Inflammatory macrophage treated with lipopolysaccharide for 4 hours (primary cell): ENCODE measurements at places on chromosomes 2 and 18.
A peak's percentile ranks its signal among the peaks of the same experiment; 100 is the strongest.

DNA sequence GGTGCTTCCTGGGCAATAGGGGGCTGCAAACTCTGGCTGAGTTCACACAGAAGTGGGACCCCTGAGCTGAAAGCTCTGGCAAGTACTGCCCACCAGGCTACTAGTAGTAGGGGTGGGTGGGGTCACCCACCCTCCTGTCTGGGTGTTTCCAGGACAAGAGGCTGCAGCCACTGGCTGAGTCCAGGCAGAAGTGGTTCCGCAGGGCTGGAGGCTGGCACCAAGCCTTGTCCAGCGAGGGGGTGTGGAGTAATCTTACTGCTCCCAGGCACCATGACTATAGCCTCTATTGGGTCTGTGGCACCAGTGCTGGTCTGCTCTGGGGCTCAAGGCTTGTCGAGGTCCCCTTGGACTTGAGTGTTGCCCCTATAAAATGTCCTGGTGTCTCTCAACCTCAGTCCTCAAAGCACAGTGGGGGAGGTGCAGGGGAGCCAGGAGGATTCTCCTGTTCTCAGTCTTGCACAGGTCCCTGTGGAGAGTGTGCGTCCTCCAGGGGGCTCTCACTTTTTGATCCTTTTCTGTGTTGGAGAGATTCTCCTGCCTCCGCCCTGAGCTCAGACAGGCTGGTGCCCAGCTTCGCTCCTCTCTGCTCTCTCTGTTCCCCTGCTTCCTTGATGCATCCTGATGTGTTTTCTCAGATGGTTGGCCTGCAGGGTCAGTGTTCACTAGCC is 48.1 kb downstream of the NUP35 start:
- DNase-seq = no peak

DNA sequence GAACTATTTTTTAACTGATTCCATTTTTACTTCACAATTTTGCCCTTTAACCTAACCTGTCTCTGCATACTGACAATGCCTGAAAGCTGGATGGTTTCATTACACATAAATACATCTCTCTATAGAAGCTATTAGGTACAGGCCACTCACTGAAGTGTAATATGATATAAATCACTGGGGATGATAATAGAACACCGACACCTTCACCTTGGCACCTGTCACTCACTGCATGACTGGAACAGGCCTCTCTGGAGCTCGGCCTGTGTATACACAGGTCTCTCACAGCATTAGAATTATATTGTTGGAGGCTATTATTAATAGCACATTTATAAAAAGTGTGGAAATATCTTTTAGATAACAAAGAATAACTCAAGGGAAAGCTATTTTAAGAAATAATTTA is 138.2 kb downstream of the TMEM131 start:
- no peak for DNase-seq

DNA sequence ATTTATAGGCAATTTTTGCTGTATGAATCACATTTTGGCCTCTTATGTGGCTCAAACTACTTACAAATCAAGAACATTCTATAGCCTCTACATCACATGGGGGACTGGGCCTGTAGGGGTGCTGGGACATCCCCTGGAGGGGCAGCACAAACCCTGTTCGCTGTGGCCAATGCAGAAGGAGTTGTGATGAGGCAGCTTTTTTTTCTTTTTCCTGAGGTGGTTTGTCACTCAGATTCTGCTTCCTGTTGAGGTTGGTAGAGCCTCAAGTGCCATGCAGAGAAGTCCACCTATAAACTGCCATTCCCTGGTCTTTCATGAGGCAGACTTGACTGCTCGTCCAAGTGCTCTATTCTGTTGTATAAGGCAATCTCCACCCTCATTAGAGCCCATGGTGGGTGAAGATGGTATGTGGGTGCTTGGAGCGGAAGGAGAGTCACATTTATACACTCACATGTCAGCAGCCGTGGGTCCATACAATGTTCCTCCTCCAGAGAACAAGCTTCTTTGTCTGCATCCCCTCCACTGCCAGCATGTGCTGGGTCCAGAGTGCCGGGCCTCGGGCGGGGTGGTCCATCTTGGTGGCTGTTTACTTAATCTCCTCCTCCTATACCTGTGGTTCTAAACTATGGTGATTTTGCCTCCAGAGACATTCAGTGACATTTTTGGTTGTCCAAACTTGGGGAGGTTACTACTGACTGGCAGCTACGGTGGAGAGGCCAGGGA is 120.3 kb downstream of the ACOXL start:
- no peak for DNase-seq

DNA sequence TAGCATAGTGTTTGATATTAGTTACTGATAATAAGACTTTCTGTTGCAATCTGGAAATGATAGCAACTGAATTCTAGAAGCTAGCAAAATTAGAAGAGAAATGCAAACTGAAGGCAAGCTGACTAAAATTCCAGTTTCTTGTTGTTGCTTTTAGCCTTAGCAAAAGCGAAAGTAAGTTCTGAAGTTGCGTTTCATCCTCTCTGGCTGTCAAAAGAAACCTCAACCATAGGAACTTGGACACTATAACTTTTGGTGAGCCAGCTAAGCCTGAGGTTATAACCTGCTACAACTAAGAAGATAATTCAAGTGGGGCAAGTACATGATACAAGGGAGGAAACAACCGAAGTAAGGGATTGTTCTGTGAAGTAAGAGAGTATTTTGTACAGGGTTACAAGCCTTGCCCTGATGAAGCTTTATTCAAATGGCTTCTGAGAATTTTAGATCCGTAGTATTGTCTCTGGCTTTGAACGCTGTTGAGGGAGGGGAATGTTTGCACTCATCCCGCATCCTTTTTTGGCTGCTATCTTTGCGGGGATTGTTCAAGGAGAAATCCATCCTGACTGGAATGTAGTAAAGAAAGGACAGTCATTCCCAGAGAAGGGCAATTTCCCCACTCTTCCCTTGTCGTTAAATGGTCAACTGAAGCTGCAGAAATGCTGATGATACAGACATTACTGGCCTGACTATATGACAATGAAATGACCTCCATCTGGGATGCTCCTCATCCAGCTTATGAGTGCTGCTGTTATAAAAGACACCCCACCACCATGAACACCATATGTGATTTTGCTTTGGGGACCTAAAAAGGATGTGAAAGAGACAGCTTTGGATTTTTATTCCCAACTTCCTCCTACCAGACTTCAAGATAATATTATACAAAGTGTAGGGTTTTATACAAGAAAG is 7.0 kb upstream of the TMX3 start:
- peak; percentile 72 for DNase-seq

GRCh38 chr2:24163186-24163585 is 11.7 kb upstream of the FAM228A start:
- no peak for DNase-seq

DNA sequence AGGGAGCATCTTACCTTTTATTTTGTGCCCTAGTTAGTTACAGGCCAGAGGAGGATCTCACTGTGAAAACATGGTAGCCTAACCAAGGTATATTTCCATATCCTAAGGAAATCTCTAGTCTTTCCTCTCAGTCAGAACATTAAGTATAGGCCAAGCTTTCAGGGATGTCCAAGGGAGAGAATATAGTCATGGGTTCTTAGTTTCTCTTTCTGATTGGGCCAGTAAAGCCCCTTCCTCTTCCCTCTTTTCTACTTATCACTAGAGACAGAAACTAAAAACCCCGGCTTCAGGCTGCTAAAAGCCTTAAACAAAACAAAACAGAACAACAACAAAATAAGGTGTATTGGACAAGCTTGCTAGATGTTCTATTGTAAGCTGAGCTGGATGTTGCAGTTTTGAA is 44.3 kb upstream of the TNFRSF11A start:
- peak; percentile 70 for DNase-seq

GRCh38 chr2:134900151-134900550 is 18.5 kb upstream of the CCNT2 start:
- no peak for DNase-seq

GRCh38 chr2:23231865-23232264 is 153.1 kb upstream of the KLHL29 start:
- no peak for DNase-seq
